ENCODE measurements at places on chromosomes 5 and 9.

GRCh38 chr5:142548739-142549275, 137.1 kb downstream of the FGF1 start:
- no peak for DNase-seq

DNA sequence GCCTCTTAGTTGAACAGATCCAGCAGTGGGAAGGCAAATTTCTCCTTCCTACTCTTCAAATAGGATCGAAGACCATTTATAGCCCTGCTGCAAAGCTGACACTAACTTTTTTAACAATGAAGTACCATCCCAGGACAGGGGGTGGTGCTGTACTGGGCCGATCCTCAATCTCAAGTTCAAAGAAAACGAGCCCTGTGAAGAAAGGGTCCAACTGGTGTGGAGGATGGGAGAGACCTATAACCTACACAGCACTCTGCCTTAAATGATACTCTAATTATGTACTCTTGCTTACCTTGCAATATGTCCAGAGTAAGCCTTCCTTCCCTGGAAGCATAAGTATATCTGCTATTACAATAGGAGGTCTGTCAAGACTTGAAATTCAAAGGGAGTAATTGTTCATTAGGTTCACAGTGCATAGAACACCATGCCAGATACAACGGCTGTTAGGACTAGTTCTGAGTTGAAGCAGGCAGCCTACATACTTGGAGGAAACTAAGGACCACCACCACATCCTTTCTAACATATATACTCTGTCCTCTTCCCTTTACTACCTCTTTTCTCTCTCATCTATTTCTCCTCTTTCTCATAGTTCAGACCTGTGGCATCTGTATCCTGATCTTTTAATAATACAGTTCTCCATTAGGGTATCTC, 6.2 kb downstream of the ETF1 start:
- no peak for DNase-seq

- no peak for DNase-seq
These were observed 84.3 kb downstream of the RAI14 start for GRCh38 chr5:34740389-34740806.

DNA sequence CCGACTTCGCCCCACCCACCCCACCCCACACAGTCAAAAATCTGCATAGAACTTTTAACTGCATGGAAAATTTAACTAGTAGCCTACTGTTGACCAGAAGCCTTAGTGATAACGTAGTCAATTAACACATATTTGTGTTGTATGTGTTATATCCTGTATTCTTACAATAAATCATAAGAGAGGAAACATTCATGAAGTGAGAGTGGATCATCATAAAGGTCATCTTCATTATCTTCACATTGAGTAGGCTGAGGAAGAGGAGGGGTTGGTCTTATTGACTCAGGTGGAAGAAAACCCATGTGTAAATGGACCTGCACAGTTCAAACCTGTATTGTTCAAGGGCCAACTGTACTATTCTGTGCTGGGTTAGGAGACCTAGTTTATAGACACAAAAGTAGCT, 31.4 kb downstream of the XPA start:
- no peak for DNase-seq

GRCh38 chr5:20524991-20525529, 537.1 kb upstream of the CDH18 start:
- DNase-seq: no peak

DNA sequence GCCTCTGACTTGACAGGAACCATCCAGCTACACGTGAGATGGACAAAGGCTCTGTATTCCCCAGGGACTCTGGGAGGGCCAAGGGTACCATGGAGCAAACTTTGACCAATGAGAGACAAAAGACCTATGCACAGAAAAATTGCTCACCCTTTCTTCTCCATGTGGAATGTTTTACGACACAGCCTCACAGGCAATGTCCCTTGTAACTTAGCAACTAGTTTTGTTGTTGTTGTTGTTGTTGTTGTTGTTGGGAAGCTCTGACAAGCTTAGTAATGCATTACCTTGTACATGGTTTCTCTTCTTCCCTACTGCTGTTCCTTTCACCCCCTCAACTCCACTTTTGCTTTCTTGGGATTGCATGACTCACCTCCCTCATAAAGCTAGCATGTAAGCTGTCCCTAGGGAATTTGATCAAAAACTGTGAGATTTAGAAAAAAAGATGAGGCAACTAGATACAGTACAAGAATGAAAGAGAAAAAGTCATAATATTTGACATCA, 550.9 kb downstream of the RAB3C start:
- DNase-seq: no peak

GRCh38 chr9:10250219-10250618, 362.6 kb downstream of the PTPRD start:
- no peak for DNase-seq

DNA sequence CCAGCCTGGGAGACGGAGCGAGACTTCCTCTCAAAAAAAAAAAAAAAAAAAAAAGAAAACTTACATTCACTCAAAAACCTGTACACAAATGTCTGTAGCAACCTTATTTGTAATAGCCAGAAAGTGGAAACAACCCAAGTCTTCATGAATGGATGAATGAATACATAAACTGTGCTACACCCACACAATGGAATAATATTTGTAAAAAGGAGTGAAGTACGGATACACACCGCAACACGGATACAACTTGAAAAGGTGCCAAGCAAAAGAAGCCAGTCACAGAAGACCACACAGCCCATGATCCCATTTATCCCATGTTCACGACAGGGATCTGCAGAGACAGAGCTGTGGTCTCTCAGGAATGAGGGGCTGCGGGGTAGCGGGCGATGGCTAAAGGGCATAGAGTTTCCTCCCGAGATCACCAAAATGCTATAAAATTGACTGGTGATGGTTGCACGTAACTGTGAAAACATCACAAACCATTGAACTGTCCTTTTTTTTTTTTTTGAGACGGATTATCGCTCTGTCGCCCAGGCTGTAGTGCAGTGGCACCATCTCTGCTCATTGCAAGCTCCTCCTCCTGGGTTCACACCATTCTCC, 76.2 kb upstream of the COL5A1 start:
- no peak for DNase-seq

GRCh38 chr5:111781200-111781599, 24.2 kb upstream of the NREP start:
- DNase-seq: no peak

DNA sequence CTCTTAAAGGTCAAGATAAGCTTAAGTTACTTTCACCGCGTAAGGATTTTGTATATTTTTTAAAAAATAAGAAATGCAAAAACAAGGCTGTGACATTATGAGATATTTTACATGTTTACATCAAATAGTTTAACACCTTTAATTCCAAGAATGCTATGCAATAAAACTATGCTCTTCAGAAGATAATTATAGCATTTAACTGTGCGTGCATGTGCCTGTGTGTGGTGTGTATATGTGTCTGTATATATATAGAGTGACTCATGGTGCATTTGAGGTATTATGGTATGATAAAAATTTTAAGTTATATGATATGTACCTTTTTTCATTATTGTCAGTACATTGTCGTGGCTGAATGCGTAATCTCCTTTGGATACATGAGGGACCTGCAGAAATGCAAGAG, 539.3 kb downstream of the PDE4D start:
- no peak for DNase-seq

- DNase-seq: no peak
These were observed 68.9 kb downstream of the PRDM6 start for GRCh38 chr5:123157791-123158581.
